OCI-LY7 (cell line): ENCODE measurements at places on chromosomes 6 and 20. TPM values are rescaled to one million over a fixed set of nuclear protein-coding genes. Genes with fewer than 3 reads are reported as not detected.

DNA sequence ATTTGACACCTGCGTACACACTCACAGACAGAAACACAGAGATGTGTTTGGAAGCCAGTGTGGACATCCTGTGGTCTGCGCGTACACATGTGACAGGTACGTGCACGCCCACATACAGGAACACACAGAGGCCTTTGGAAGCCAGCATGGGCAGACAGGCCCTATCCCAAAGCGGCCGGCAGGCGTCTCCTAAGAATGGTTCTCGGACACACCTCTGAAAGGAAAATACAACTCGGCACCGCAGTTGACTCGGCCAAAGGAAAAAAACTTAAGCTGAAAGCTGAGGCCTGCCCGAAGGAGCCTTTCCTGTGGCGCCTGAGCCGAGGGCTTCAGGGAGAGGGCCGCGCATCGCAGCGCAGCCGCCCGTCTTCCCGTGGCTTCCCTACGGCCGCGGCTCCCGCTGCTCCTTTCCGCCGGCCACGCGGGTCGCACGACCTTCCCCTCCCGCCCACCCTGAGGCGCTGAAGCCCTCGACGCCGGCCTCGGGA lies 1.4 kb upstream of the CEP43 start:
- peak; percentile 65 for DNase-seq

Gene CD24
- 198 and 224 TPM in 2 replicates for total RNA-seq

Gene ESR1
- not detected in 2 replicates for total RNA-seq

Gene CEP250
- 68.9 and 74.4 TPM in 2 replicates for total RNA-seq

- DNase-seq: no peak
These were observed 9.3 kb upstream of the HLA-DQB2 start for GRCh38 chr6:32772656-32773055.

GRCh38 chr6:136510299-136510698 lies 39.9 kb downstream of the MAP7 start:
- no peak for DNase-seq

Gene TRIM31
- not detected in 2 replicates for total RNA-seq

GRCh38 chr6:88358846-88359245 lies 192.7 kb upstream of the CNR1 start:
- DNase-seq: no peak

Gene CRISP2
- total RNA-seq: not detected in 2 replicates

Gene RHAG
- not detected in 2 replicates for total RNA-seq

DNA sequence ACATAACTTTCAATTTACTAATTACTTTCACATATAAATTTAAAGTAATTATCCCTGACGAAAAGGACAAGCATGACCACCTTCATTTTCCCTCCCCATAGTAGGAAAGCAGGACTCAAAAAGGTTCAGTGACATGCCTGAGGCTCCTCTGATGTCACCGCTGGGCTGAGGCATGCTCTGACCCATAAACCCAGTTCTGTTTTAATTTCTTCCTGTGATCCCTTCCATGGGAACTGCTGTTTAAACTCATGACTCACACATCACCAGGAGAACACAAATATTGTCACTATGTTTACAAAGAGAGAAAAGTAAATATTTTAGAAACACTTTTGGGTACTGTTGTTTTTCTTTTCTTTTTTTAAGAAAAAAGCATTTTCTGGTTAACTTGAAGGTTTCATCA lies 38.0 kb upstream of the NR2E1 start:
- no peak for DNase-seq

Gene MEI4
- not detected in 2 replicates for total RNA-seq

GRCh38 chr6:21846541-21847451 lies 253.2 kb downstream of the SOX4 start:
- DNase-seq: peak; percentile 66

- peak; percentile 8 for DNase-seq
These were observed 46.9 kb upstream of the ENPP5 start for GRCh38 chr6:46217671-46218131.

GRCh38 chr6:137893726-137894125 lies 26.7 kb downstream of the TNFAIP3 start:
- no peak for DNase-seq

Gene CST4
- total RNA-seq: not detected in 2 replicates

Gene RIMS4
- total RNA-seq: 0.13 TPM in 1 of 2 replicates, not detected in the other

DNA sequence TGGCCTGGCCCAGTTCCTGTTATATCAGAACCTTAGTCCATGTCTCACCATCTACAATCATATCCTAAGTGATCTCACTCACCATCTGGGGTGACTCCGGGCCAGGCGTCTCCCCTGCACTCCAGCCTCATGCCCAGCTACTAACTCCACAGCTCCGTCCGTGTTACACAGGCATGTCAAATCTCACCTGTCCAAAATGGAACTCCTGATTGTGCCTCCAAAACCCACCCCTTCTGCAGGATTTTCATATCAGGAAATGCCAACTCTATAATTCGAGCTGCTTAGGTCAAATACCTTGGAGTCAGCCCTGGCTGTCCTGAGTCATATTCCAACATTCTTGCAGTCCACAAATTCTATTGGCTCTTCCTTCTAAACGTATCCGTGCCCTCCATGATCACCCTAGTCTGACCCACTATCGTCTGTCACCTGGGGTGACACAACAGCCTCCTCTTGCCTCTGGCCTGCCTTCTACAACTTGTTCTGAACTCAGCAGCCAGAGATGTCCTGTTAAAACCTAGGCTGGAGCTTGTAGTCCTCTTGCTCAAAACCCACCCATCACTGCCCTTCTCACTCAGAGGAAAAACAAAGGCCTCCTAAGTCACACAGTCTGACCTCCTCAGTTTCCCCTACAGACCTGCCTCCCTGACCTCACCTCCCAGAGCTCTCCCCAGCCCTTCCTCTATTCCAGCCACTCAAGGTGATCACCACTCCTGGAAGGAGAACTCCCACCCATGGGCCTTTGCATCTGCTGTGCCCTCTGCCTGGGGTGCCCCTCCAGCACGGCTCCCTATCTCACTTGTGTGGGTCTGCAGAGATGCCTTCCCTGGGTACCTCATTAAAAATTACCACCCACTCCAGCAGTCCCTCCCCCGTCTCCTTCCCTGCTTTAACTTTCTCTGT lies 85.3 kb upstream of the SIRPA start:
- no peak for DNase-seq

Gene MYBL2
- total RNA-seq: 450 and 472 TPM in 2 replicates

DNA sequence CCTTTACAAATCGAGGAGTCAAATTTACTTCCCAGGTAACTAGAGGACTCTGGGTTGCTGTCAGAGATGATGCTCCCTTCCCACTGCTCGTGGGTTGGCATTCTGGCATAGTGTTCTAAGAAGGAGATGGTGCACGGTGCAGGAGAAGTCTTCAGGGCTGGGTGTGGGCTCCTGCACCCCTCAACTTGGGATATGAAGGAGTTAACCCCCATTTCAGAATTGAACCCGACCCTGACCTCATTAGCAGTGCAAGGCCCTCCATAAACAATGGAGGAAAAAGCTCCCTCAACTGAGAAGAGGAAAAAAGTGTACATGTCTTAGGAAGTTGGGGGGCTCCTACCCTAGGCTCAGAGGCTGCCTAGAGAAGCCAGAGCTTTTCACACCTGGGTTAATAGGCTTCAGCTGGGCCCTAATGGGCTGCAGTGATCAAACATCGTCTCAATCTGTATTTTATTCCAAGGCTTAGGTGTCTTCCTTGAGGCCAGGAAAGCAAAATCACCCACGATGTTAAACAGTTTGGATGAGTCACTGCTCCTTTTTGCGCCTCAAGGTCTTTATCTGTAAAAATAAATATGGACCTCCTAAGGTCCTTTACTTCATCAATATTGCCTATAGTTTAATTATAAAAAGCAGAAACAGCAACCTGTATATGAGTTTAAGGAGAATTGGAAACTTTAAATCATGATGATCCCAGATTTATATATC lies 29.4 kb downstream of the TFAP2B start:
- DNase-seq: no peak
